ENCODE measurements at places on chromosomes 7 and 10.

GRCh38 chr7:149325248-149325647 lies 63.3 kb downstream of the ZNF783 start:
- DNase-seq, result no peak

DNA sequence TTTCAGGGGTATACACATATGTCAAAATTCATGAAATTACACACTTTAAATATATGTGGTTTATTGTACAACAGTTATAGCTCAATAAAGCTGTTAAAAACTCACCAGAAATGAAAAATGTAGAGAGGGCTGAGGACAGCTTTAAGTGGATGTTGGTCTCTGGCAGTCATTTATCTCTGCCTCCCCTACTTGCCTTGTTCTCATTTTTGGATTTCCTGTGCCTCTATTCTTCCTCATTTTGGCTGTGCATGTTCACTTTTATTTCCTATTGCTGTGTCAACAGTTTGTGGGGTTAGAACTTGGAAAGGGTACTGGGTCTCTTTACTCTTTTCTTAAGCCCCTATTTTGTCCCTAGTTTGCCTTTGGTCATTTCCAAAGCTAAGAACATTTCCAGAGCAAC lies 18.6 kb upstream of the MEST start:
- no peak for DNase-seq

- DNase-seq, result no peak
Observed at GRCh38 chr7:159015454-159016410, 128.9 kb downstream of the VIPR2 start.

- DNase-seq, result no peak
Observed at GRCh38 chr7:158827411-158828132, 1.7 kb downstream of the ESYT2 start.

- DNase-seq, result no peak
Observed at GRCh38 chr10:130929422-130930325, 381.8 kb downstream of the TCERG1L start.

DNA sequence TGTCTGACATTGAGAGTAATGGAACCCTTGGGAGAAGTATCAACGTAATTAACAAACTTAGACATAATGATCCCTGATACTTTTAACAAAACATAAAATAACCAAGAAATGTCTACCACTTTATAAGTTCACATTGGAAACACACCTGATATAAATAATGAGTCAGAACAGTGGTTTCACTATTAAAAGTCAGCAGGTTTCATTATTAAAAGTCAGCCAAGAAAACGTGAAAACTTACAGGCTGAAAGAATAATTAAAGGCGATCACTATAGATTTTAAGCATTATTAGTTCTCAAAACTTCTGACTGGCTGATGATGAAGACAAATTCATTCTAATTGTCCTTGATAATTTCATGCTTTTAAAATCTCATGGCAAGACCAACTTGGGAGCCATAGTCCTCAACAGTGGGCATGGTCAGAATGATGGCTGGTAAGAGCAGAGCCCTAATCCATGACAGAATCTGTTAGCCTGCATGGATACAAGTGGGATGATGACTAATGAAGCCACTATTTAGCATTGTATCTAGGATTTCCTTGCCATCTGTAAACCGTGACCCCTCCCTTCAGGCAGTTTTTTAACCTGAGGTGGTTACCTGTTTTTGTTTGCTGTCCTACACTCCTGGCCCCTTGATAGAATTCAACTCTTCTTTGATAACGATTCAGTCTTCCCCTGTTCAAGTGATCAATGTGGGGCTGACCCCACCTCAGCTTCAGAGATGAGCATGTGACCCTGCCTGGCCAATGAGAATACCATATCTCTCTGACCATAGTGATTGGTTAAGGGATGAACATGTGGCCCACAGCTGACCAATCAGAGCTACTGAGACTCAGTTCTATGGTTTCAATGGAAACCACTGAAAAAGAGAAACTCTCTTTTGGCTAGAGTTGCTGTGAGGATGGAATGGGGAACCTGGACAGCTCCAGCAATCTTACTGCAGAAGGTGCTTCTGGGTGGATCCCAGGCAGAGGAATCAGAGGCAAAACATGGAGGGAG lies 151.0 kb downstream of the PLPP4 start:
- DNase-seq, result no peak

- no peak for DNase-seq
Observed at GRCh38 chr10:13990392-13990805, 340.3 kb downstream of the FRMD4A start.

GRCh38 chr10:78628976-78629375 lies 439.8 kb upstream of the ZMIZ1 start:
- DNase-seq, result no peak

- no peak for DNase-seq
Observed at GRCh38 chr10:77862595-77862994, 64.0 kb downstream of the DLG5 start.

Measured in NCI-H510A treated with DMSO at 0.1 percent for 48 hours (cell line).